ENCODE measurements at places on chromosomes 4 and X.

DNA sequence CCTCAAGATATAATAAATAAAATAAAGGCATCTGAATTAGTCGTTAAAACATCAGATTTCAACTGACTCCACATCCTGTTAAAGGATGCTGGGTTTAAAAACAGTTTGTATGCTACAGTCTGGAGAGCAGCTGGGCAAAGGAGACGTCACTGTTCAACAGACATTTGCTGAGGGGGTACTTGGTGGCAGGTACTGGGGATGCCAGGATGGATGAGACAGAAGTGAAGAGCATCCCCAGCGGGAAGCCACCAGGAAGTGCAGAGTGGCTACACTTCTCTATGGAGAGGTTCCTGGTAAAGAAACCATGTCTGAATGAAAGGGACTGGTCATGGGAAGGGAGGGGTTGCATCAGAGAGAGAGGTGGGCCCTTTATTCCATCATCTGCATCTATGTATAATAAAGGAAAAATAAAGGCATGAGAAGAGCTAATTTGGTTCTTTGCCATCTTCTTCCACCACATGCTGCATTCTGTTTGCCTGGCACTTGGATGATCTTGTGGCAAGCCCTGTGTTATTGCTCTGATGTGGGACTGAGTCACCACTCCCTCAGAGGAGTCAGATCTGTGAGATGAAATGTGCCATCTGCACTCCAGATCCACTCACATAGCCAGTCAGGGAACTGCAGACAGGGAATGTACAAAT lies 145.0 kb downstream of the SOWAHB start:
- no peak for DNase-seq

DNA sequence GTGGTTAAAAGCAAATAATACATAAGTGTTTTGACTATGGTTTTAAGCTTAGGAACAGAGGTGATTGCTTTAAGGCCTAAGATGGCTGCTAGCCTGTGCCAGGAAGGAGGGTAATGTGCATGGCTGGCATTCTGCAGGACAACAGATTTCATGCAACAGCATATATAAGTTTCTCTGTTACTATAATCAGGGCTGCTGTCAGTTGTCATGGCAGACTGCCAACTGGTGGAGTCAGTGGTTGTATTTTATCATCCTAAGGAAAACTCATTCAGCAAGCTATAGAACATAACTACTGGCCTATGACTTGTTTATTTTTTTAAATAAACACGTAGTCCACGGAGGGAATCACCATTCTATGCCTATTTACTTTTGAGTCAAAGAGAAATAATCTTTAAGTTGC lies 77.7 kb upstream of the DCAF8L1 start:
- no peak for DNase-seq

DNA sequence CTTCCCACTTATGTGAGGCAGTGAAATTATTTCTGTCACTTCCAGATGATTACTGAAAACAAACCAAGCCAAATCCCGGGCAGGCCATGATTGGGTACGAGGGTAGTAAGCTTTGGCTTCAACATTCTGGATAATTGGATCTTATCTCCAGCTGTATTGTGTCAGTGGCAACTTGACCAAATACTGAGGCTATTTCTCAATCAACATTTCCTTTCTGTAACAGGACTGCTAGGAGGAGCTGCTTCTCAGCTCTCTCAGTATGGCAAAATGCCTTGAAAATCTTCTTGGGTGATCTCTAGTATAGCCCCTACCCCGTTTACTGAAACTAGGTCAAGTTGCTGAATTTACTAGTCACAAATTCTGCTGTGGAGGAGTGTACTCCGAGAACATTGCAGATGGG lies 169.3 kb upstream of the FRMPD4 start:
- DNase-seq = no peak

- no peak for DNase-seq
These were observed 15.0 kb upstream of the DUSP9 start for GRCh38 chrX:153631907-153632594.

DNA sequence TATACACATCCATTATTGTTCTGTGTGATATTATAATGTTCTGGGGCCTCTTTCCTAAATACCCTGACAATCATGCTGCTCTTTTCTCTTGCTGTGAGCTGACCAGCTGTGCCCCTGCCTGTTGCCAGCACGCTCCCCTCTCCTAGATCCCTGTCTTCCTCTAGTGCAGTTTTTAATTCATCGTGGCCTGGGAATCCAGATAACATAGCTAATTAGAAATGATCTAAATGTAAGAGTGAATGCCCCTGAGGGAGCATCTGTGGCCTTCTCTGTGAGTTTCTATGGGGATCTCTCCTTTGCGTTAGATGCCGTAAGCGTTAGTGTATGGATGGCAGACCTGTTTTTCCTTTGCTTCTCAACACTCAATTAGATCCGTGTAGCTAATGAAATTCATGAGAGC lies 434.3 kb downstream of the SPRY1 start:
- DNase-seq = no peak

DNA sequence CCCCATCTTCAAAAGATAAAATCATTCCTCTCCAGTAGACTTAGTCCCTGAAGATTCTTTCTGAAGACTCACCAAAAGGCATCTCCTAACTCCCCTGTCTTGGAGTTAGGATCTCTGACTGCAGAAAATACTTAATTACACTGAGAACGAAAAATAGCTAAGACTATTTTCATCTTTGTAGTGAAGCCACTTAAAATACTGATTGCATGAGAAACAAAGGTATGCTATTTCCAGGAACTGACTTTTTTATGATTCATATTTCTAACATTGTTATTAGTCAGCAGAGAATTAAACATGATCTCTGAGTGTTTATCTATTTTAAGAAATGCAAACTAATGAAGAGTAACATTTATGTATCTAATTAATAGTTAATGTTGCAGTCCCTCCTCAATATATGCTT lies 71.8 kb upstream of the NR3C2 start:
- DNase-seq = no peak

GRCh38 chr4:77092975-77093374 lies 17.2 kb upstream of the CCNI start:
- no peak for DNase-seq

GRCh38 chrX:41100200-41100599 lies 15.0 kb downstream of the USP9X start:
- DNase-seq = no peak

DNA sequence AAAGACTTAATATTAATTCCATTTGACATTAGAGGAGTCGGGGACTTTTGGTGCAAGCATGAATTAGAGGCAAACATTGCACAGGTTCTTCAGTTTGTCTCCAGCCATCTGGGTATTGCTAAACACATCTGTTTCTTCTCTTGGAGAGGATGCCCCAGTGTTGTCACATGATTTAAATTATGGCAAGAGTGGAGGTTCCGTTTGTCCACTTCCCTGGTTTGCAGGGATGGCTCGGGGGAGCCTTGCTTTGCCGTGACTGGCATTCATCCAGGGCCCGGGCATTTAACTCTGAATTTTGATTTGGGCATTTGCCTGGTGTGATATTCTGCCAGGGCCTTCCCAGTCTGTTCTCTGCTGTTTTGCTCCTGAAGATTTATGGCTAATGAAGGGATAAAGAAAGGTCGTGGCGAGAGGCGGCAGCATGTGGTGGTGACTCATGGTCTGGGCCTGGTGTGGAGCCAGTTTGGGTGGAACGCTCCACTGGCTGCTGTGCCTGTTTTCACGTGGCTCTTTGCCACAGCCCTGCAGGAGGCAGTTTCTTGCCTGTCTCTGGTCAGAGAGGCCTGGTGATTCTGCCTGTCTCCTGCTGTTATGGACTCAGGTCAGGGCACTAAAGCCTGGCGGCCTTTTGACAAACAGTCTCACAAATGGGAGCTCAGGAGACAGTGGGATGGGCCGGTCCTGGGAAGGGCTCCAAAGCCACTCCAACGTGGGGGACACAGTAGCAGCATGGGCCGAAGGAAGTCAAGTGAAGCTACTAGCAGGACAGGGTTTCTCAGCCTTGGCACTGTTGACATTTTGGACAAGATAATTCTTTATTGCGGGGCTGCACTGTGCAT lies 99.4 kb upstream of the PGRMC2 start:
- no peak for DNase-seq

DNA sequence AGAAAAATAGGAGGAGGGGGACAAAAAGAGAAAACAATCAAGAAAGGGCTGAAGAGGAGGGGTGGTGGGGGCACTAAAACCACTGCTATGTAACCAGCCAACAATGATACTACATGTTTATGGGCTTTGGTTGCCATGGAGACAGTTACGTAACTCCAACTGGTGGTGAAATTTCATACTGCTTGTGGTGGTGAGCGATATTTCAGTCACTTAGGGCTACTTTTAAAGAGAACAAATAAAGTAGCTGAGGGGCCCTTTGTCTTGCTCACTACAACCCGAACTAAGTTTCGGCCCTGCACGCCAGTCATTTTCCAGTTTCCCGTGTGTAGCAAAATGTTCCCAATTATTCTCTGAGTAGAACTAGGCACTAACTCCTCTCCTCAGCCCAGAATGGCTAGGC lies 275.2 kb upstream of the EDA2R start:
- no peak for DNase-seq

DNA sequence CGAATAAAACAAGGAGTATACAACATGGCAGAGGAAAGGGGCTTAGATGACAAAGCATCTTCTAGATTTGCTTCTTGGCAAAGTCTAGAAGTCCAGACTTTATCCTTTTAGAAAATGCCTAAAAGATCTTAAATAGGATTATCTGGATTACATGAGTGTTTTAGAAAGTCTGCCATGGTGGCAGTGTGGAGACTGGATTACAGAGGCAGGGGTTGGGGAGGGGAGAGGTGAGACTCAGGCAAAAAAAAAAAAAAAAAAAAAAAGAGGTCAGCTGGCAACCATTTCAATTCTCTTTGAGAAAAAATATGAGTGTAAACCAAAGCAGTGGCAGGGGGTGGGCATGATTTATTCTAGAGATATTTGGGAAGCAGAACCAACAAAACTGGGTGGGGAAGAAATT lies 17.4 kb downstream of the ZNF827 start:
- no peak for DNase-seq

- no peak for DNase-seq
These were observed 124.0 kb upstream of the NOCT start for GRCh38 chr4:138891631-138892031.

DNA sequence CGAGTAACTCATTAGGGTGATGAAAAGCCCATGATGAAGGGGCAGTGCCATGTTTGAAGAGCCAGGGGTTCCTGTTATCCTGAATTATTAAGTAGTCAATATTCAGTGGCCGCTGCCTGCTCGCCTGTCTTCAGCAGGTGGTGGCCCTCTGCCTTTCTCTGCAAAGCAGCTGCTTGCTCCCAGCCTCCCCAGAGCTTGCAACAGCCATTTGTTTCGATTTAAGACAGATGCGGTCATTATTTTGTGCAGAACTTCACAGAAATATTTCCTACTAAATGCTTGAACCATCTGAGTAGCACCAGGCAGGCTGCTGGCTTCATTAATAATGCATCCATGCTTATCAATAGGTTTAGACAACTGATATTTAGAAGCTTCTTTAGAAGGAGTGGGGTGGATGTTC lies 104.3 kb upstream of the TTC29 start:
- no peak for DNase-seq

DNA sequence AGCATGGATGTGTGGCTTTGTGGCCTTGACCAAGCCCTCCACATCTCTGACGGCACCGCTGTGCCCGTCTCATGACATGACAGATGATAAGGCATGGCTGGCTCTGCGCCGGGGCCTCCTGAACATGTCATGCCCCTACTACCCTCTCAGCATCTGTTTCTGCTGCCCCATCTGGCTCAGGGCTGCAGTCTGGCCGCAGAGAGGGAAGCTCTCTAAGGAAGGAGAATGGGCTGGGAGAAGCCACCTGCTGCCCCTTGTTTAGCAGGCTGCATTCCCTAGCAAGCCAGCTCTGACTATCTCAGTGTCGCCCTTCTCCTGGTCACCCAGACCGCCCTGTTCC lies 7.2 kb downstream of the ZNF185 start:
- no peak for DNase-seq

DNA sequence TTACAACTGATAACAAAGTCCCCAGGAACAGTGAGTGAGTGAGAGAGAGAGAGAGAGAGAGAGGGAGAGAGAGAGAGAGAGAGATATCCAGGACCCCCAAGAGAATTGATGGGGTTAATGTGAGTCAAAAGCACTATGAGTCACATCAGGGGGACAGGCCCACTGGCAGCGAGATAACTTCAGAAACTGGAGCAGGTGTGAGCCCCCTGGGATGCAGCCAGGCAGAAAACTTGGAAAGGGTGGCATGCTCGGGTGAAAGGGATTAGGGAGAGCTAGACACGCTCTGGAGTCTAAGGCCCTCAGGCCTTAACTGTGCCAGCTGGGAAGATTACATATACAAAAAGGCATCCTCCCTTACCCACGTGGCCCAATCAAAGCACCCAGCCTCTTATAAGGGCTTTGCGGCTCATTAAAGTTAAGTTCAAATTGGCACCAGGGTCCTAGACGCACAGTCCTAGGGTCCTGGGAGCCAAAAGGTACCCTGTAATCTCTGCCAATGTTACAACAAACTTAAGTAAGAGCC lies 841 bp downstream of the ACOT9 start:
- DNase-seq = no peak

GRCh38 chrX:133921764-133922389 lies 63.5 kb downstream of the GPC3 start:
- DNase-seq = no peak

DNA sequence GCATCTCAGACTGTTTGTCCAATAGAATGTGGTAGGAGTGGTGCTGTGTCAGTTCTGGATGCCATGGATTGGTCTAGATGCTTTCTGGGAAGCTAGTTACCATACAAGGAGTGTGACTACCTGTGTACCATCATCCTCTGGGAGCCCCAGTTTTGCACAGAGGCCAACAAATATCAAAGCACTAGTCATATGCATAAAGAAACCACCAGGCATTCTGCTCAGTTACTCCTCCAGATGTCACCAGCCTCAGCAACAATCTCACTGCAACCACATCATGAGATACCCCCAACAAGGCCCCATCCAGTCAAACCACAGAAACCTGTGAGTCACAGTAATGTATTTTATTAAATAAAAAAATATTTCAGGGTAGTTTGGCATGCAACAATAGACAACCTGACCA lies 435.8 kb upstream of the CPEB2 start:
- DNase-seq = no peak

DNA sequence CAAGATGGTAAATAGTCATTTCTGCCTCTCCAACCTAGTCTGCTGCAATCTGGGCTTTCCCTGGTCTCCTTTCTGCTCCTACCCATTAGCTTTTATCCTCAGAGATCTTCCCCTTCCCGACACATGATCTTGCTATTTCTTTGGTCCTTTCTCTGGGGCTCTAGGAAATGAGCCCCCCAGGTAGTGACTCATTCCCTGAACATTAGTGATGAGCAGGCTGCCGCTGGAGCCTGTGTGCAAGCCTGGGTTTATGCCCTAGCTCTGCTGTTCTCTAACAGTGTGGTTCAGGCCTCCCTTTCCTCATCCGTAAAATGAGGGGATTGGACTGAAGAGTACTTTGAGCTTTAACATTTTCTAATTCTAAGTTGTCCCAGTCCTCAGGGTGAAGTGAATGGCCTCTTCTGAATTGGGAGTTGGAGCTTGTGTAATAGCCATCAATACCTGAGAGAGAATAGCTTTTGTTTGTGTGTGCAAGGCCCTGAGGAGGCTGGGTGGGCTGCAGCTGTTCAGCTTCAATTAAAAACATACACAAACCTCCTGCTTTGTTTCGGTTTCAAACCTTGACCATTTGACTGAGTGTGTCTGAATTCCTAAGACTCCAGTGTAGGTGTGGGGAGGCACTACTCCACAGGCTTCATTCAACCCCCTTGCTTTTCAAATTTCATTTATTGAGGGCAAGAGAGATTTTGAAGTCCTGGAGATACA lies 115.6 kb upstream of the SCML1 start:
- no peak for DNase-seq
